ENCODE measurements at places on chromosomes 5 and 9.

DNA sequence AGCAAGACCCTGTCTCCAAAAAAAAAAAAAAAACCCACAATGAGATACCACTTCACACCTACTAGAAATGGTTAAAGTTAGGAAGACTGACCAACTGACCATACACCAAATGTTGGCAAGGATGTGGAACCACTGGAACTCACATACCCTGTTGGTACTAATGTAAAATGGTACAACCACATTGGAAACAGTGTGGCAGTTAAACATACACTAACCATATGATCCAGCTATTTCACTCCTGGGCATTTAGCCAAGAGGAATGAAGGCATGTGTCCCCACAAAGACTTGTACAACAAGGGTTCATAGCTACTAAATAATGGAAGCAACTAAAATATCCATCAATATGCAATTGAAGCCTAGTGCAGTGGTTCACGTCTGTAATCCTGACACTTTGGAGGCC lies 21.3 kb downstream of the NAIF1 start:
- no peak for DNase-seq

GRCh38 chr9:35611230-35611797 lies 6.3 kb downstream of the TESK1 start:
- DNase-seq: no peak

DNA sequence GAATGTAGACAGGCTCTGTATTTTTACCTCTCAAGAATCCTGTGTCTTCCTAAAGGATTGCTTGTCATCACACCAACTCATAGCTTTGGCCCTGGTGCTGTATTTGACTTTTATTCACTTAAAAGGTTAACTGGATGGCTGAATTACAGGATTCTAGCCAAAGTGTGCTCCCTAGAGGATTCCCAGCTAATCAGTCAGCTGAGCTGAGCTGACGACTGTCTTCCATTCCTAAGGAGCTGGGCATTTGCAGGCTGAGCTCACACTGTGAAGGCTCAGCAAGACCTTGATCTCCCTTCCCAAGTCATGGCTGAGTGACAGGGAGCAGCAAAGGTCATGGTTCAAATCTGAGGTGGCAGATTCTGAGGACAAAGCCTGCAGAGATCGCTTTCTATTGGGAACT lies 59.0 kb upstream of the PALM2AKAP2 start:
- DNase-seq: no peak

- DNase-seq: no peak
These were observed 31.5 kb downstream of the PAX5 start for GRCh38 chr9:37002413-37003217.

DNA sequence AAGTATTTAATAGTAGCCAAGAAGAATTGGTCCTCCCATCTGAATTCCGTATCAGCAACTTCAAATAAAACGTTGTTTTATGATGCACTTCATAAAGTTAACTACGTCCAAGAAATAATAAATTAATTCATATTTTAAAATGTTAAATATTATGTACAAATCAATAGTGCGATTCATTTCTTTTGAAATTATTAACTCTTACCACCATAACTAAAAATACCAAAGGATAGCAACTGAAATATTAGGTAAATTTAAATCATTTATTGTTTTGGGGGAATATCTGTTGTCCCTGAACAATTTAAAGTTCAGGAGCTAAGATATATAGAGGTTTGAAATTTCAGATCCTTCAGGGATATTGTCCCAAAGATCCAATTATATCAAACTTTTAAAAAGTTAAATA lies at the start of gene OR2K2:
OR2K2 (minus strand) TSS at position 101 of the 400 bp plus-strand sequence. CDS start 1,791 bp downstream, outside the sequence.
- no peak for DNase-seq

- DNase-seq: no peak
These were observed 306.4 kb downstream of the ZSWIM6 start for GRCh38 chr5:61638476-61638875.

DNA sequence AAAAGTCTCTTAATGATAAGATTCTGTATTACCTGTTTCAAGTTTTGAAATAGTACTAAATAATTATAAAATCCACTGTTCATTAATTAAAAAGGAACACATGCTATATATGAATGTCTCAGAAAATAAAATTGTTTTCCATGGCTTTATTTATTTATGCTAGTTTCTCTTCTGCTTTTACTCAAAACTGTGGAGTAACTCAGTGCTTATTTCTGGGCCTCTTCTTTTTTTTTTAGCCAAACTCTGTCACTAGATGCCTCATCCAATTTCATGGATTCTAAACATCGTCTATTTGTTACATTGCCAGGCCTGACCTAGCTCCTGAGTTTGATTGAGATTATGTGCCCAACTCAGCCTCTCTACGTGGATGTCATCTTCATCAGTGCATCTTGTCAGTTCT lies 1509.7 kb downstream of the MAT2B start:
- DNase-seq: no peak

DNA sequence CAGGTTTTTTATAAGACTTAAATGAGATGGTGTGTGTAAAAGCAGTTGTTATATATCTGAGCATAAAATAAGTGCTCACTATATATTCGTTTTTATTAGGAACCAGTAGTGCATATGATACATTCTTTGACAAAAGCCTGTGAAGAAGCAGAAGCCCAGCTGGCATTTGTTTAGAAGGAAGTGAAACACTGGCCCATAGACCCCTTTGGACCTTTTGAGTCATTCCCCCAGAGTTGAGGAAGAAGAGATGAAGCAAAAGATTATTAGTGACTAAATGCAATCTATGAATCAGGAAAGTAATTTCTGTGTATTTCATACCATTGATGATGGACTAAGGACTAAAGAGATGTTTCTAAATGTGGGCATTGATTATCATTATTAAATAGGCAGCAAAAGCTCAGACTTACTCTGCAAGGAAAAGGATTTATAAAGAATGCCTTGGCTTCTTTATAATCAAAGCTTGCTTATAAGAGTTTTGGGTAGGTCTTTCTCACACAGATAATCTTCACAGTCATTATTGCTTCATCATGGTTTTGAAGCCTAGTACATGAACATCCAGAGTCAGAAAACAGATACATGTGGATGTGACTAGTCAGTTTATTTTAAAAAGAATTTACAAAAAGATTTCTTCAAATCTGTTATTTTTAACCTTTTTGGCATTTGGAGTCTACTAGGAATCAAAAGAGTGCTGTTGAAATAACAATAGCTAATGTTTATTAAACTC lies 16.9 kb upstream of the FER start:
- no peak for DNase-seq

- no peak for DNase-seq
These were observed 11.8 kb downstream of the IL6ST start for GRCh38 chr5:55982957-55983381.

DNA sequence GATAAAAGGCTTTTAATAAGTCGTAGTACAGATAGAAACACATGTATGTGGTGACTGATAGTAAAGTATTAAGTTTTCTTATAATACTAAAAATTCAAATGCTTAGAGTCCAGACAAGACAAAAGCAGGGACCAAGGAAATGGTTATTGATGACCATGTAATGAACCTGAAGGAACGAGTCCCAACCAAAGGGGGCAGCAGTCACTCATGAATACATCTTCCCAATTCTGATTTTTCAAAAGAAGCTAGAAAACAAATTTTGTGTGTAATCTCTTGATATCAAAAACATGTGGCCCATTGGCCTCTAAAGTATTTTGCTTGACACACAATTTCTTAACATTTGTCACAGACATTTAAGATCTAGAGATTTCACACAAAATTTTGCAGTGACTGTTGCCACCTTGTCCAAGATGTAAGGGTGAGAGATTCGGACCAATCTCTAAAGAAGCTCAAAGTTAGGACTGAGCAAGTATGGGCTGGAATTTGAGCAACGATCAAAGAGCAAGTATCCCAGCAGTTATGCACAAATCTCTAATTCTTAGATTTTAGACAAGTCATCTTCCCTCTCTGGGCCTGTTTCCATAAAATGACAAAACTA lies 66.8 kb downstream of the ARL15 start:
- no peak for DNase-seq

DNA sequence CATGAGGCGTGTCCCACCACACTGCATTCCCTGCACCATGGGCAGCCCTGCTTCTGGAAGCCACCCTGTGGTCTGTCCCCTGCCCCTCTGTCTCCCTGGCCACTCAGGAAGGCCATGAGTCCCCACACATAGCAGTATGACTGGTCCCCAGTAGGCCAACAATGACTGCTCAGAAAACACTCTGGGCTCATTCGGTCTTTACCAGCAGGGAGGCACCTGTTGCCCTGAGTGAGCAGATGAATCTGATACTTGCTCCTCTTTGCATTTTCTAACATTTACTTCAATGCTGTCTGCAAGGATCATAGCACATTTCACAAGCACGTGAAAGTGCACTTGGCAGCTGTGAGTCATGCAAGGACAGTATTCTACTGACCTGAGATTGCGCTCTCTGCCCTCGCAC lies 365.4 kb upstream of the IRX1 start:
- DNase-seq: no peak

DNA sequence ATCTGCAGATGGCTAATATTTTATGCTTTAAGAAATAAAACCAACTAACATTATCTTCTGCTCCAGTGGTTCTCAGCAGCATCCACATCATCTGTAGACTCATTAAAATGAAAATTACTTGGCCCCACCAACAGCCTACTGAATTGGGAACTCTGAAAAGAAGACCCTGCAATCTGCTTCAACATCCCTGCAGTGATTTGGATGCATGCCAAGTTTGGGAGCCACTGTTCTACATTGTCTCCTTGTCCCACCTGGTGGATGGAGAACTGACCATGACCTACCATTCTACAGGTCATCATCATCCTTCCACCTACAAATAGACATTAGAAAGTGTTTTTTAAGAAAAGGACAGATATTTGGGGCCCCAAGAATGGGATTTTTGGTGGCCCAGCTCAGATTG lies 71.1 kb downstream of the ACER2 start:
- no peak for DNase-seq

- DNase-seq: no peak
These were observed 39.3 kb downstream of the TTLL11 start for GRCh38 chr9:122053567-122054350.

GRCh38 chr5:131224387-131225201 lies 39.3 kb upstream of the CDC42SE2 start:
- DNase-seq: no peak

- DNase-seq: no peak
These were observed 132.0 kb upstream of the RAI14 start for GRCh38 chr5:34524123-34524522.

GRCh38 chr5:137498301-137498735 lies 808 bp downstream of the SPOCK1 start:
- DNase-seq: no peak
